ENCODE measurements at places on chromosomes 7 and 10.

- peak; percentile 16 for DNase-seq
Observed at GRCh38 chr10:34018129-34018528, 683.7 kb upstream of the NRP1 start.

DNA sequence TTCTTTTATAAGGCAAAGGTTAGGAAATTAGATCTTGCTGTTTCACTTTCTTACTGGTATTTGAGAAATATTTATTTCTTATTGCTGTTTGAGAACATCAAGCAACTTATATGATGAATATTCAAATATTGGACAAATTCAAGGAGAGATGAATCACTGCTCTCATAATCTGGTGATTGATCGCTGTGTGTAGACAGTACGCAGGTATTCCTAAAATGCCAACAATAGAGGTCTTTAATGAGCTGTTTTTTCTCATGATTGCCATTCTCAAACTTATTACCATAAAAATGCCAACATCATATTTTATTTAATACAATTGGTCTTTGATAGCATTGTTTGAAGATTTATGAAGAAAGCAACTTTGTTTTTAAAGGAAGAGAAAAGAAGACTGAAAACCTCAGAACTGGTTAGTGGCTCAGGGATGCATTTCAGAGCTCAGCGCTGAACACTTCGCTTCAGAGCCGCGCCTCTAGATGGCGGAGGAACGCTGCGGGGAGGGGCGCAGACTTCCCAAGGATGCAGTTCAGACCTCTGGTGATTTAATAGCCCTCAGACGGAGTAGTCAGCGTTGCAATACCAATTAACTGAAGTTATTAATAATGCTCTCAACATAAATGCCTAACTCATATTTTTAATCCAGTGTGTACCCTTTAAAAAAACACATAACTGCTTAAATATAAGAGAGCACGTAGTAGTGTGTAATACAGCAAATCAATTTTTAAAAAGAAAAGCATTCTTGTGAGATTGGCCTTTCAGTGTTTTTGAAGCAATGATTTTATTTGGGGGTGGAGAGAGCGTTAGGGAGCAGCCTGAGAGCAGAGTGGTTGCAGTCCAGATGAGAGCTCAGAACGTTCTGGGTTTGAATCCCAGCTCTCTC, 38.5 kb upstream of the STEAP4 start:
- peak; percentile 46 for DNase-seq

DNA sequence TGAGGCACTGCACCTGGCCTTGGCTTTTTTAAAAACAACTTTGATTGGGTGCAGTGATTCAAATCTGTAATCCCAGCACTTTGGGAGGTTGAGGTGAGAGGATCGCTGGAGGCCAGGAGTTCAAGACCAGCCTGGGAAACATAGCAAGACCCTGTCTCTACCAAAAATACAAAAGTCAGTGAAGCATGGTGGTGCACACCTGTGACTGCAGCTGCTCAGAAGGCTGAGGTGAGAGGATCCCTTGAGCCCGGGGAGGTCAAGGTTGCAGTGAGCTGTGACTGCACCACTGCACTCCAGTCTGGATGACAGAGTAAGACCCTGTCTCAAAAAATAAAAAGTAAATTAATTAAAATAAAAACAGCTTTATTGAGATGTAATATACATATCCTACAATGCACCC, 84.9 kb downstream of the NPTX2 start:
- DNase-seq: no peak

DNA sequence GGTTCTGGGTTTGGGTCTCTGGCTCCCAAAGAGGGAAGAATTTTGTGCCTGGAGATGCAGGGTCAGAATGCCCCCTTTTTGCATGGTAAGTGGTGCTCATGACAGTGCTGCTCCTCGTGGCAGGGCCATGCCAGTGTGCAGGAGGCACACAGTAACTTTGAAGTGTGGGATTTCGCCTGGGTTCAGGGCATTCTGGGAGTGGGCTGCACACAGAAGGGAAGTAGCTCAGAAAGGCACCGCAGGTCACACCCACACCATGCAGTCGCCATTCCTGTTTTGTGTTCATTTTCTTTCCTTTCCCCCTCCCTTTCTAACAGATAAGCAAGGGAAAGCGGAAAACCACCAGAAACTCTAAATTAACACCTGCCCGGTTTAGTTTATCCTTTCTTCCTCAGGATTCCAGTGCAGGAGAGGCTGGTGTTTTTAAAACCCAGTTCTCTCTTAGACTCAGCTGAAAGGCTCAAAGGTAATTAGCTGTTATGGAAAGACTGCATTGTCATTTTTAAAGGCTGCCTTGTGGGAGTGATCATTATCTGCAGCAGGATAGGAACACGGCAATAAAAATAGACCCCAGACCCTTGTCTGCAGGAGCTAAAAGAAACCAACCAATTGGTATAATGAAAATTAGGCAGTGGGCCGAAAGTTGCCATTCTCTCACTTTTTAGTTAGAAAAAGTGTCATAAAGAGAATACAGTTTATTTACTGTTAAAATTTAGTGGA, 50.2 kb downstream of the EEPD1 start:
- DNase-seq: no peak

DNA sequence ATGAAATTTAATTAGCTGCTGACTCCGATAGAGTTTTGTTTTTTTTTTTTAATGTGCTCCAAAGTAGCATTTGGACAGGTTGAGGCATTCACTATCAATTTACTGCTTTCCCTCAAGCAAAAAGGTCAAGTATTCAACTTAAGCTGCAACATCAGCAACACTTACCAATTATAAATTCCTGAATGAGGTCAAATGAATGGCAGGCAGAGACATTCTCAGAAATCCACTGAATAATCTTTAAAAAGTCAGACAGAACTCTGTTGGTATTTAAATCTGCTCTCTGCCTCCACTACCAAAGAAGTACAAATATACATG, 62.8 kb downstream of the GSAP start:
- no peak for DNase-seq

Measured in GM23248 (cell line).